Activated CD4-positive, alpha-beta memory T cell treated with anti-CD3 and anti-CD28 coated beads, Interleukin-2, amount 10 ng/mL, durations not matched to agents 7 days and 5 days (primary cell): ENCODE measurements at places on chromosomes 6 and 20.
A peak's percentile ranks its signal among the peaks of the same experiment; 100 is the strongest.

DNA sequence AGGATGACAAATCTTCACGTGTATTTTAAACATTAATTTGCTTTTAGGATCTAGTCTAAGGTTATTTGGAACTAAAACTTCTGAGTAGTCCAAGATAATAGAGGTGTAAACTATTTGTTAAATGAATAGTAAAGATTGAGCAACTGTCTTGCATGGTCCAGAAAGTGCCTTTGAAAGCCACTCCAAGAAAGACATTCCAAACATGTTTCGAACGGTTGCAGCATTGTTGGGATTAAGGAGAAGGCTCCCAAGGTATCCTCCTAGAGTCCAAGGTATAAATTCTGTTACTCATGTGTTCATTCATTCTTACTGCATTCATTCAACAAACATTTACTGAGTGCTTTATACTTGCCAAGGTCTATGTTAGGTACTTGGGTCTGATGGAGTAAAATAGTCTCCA, 28.8 kb upstream of the MYLK2 start:
- DNase-seq = no peak

- DNase-seq = peak; percentile 56
These were observed 274.9 kb downstream of the UTRN start for GRCh38 chr6:144559865-144560593.

DNA sequence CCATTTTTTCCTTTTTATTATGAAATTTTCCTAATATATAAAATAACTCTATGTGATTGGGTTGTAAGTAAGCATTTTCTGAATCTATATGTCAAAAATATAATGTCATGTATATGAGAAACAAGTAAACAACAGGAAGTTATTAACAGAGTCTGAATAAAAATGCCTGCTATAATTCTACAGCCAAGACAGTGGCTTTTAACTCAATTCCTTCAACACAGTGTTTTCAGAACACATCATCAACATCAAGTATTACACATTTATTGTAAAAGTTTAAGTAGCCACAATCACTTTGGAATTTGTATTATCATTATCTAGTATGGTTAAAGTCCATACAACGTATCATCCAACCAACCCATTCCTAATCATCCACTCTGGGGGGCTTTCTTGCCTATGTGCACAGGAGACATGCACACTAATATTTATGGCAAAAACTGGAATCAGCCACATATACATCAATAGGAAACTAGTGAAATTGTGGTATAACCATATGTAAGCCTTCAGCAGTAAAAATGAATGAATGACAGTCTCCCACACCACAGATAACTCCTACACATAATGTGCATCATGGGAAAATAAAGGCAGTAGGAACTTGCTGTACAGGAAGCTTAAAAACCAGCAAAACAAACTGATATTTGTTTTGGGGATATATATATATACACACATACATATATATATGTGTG, 6.9 kb upstream of the HLA-A start:
- no peak for DNase-seq

DNA sequence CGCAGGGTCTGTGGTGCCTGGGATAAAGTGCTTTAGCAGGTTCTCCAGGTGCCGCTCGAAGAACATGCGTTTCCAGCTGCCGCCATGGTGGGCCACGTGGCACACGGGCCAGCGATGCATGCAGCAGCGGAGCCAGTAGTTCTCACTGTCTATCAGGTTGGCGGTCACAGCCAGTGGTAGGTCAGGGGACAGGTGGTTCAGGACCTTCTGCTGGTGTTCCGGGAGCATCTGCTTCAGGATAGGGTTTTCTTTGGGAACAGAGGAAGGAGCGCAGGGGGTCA, 16.0 kb downstream of the TMEM151B start:
- no peak for DNase-seq

DNA sequence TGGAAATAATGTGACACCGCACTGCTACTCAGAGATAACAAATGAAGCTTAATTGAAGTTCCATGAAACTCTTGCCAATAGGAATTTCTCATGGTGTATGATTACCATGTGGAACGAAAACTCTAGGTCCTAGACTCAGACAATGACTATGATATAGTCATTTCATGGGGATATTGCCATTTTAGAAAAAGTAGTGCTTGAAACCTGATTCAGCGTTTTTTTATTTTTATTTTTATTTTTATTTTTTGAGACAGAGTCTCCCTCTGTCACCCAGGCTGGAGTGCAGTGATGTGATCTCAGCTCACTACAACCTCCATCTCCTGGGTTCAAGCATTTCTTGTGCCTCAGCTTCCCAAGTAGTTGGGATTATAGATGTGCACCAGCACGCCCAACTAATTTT, 253.9 kb downstream of the FARS2 start:
- no peak for DNase-seq
